Activated naive CD4-positive, alpha-beta T cell (primary cell): ENCODE measurements at places on chromosomes 1 and 21.

DNA sequence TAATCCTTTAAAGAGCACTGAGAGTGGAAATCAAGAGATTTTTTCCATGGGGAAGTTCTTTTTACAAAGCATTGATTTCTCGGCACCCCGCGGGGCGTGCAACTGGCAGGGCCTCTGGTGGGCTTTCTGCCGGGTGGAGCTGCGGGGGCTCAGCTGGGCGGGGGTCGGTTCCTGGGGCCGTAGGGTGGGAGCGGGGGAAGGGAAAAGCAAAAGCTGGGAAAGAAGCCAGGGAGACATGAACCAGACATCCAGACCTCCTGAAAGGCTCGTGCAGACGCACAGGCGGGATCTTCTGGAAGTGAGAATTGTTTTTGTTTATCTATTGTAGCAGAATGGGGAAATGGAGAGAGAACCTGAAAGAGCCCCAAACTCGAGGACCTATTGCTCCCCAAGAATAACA, 235.2 kb downstream of the FAM72C start:
- DNase-seq = no peak

GRCh38 chr21:25980710-25981109, 189.9 kb downstream of the APP start:
- no peak for DNase-seq

- no peak for DNase-seq
Measured at GRCh38 chr1:161115132-161115711, 2.6 kb downstream of the PFDN2 start.

DNA sequence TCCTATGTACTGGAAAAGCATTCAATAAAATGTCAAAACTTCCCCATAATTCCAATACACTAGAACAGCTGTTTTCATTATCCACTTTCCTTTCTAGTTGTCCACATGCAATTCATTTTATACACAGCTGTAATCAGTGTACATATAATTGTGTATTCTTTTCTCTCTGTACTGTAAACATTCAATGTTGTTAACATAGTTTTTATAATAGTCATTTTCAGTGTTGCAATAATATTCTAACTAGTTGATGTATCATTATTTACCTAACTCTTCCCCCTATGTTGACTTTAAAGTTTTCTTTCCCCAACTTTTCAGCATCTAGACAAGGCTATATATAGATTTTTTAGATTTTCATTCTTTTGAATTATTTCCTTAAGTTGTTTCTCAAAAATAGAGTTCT, 44.4 kb downstream of the DIPK1A start:
- no peak for DNase-seq

- no peak for DNase-seq
Measured at GRCh38 chr1:202852163-202852904, 36.6 kb downstream of the RABIF start.

DNA sequence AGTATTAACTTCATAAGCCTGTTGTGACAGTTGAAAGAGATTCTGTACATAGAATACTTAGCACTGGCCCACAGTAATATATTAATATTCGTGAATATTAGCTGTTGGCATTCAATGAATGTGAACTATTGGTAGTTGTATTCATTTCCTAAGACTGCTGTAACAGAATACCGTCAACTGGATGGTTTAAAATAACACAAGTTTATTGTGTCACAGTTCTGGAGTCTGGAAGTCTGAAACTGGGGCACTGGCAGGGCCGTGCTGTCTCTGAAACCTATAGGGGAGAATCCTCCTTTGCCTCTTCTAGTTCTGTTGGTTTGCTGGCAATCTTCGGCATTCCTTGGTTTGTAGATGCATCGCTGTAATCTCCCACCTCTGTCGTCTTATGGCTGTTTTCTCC, 47.5 kb downstream of the OLFML3 start:
- no peak for DNase-seq

DNA sequence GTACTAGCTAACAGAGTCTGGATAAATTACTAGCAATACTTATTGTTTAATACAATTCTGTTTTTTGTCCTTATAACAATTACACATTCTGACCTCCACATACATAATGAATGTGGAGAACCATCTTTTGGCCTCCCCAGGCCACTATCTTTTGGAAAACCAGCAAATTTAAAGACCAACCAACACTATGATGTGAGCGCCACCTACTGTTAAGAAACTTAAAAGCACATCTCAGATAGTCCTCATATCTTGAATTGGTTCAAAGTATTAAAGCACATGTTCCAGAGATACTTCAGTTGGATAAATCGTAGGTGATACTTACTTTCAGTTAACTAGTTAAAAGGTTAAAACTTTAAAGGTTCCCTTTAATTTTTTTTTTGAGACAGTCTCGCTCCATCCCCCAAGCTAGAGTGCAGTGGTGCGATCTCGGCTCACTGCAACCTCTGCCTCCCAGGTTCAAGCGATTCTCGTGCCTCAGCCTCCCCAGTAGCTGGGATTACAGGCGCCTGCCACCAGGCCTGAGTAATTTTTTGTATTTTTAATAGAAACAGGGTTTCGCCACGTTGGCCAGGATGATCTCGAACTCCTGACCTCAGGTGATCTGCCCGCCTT, 29.3 kb upstream of the USP1 start:
- DNase-seq = no peak

DNA sequence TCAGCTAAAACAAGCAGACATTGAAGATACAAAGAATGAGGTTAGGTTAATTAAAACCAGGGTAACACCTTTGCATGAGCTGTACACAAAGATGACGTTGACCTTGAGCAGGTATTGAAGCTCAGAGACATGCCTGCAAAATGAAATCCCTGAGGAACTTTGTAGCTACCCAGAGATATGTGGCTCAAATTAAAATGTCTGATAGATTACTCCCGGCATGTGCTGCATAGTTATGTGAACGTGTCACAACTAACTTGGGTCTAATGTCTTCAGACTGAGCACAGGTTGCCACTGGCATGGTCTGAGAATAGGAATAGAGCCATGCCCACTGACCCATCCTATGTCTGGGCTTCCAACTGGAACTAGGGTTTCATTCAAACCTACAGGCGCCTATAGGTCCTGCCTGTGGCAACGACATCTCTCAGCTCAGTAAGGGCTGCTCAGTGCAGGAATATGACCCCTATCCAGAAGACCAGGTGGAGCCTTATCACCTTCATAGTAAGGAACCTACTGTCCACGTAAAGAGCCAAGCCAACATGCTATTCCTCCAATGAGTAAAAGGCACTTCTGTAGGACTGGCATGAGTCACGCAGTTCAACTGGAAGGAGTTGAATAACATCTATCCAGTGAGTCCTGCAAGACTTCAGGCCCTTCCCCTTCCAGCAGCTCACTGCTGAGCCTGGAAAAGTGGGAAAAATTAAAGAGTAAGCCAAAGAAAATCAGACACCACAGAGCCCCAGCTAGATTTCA, 60.7 kb downstream of the PRKAB2 start:
- no peak for DNase-seq

GRCh38 chr1:243261390-243261789, 5.5 kb downstream of the SDCCAG8 start:
- no peak for DNase-seq

- DNase-seq = no peak
Measured at GRCh38 chr1:168287237-168287664, 6.6 kb downstream of the TBX19 start.

GRCh38 chr1:16092923-16093511, 19.6 kb upstream of the FAM131C start:
- DNase-seq = no peak

DNA sequence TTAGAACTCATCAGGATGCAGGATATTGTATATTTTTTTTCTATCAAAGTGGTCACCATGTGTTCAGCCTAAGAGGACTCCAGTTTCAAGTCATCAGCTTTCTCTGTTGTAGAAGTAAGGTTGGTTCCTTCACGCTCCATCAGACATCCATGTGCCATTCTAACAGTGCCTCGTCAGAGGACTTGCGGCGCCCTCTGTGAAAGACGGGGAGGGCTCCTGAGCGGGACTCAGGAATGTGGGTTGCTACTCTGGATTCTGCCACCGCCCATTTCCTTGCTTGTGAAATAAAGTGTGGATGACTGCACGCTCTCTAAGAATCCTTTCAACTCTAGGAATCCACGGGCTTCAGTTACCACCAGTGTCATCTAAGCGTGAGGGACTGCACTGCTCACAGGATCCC, 593.5 kb downstream of the KIF26B start:
- DNase-seq = no peak

DNA sequence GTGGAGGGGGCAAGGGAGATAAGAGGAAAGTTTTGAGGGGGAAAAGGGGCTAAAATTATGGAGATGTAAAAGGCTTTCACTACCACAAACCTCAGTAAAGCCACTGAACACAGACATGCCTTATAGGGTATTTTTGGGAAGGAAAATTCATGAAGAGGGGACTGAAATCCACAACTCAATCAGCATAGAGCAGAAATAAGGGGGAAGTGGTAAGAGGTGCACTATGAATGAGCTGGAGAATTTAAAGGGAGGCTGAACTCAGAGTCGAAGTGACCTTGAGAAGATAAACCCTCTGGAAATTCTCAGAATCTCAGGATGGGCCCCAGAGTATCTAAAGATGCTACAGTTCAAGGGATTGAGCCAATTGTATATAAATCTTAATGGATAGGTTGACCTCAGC, 15.3 kb downstream of the RHEX start:
- no peak for DNase-seq

- no peak for DNase-seq
Measured at GRCh38 chr1:230517326-230517725, 91.2 kb upstream of the PGBD5 start.

- no peak for DNase-seq
Measured at GRCh38 chr21:41180752-41181151, 12.8 kb downstream of the BACE2 start.

- no peak for DNase-seq
Measured at GRCh38 chr1:77900687-77901293, 12.4 kb downstream of the NEXN start.

- no peak for DNase-seq
Measured at GRCh38 chr1:33517596-33518250, 45.3 kb downstream of the ZSCAN20 start.

GRCh38 chr1:179105393-179105792, 23.5 kb downstream of the TOR3A start:
- DNase-seq = no peak

- no peak for DNase-seq
Measured at GRCh38 chr1:233383984-233384383, 56.5 kb downstream of the MAP3K21 start.

DNA sequence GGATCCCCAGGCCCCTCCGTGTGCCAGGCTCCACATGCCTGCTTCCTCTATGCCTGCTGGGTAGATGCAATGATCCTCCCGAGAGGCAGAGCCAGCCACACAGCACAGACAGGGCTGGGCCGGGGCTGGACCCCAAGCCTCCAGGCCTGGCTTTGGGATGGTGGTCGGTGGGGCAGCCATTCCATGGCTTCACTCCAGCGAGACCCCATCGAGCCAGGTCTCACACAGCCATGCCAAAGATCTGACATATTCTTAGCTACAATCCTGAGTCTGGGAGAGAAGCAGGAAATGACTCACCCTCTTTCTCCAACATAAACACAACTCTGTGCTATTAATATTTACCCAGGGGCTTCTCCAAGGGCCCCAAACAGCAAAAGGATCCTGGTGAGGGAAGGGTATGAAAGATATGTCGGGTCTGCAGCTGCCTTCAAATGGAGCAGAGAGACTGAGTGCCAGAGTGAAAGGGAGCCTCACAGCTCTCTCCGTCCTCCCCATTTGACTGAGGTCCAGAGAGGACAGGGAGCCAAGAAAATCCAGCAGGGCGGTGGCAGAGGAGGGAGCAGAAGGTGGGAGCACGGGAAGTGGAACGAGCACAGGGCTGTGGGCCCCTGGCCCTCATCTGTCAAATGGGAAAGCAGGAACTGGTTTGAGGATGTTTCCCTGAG, 639.5 kb downstream of the MATN1 start:
- DNase-seq = no peak

GRCh38 chr1:20534659-20535417, 17.5 kb upstream of the FAM43B start:
- DNase-seq = no peak

GRCh38 chr1:3656450-3657095, 4.3 kb downstream of the TP73 start:
- DNase-seq = no peak

DNA sequence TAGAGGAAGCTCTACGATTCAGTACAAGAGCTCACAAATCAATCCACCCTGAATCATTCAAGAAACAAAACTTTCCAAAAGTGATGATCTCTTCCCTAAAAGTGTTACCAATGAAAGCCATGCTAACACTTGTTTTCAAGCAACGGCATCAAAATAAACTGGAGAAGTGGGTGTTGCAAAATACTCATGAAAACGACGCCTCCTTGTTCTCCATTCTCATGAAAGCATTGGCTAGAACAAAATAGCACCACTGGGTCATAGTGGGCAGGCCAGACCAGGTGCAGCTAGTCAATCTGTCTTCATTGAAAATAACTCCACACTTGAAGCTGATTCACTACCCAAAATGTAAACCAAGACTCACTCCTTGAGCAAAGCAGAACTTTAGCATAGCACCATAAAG, 4.3 kb downstream of the TIAM1 start:
- no peak for DNase-seq

- no peak for DNase-seq
Measured at GRCh38 chr1:109653306-109653705, 2.6 kb upstream of the GSTM4 start.

DNA sequence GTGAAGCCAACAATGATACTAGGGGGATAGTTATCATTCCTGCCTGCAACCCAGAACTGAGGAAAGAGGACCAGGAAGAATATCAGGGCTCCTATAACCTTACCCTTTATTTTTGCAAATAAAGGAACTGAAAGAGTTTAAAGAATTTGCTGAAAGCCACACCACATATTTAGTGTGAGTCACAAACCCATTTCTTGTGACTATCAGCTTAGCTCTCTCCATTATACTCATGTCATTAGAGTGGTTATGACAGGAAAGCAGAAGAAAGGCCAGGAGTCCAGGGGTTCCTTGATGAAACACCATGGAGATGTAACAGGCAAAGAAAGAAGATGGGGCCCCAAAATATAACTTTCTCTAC, 141.1 kb upstream of the SAMSN1 start:
- DNase-seq = no peak

GRCh38 chr1:220828179-220828490, 41.4 kb downstream of the MTARC1 start:
- DNase-seq = no peak

DNA sequence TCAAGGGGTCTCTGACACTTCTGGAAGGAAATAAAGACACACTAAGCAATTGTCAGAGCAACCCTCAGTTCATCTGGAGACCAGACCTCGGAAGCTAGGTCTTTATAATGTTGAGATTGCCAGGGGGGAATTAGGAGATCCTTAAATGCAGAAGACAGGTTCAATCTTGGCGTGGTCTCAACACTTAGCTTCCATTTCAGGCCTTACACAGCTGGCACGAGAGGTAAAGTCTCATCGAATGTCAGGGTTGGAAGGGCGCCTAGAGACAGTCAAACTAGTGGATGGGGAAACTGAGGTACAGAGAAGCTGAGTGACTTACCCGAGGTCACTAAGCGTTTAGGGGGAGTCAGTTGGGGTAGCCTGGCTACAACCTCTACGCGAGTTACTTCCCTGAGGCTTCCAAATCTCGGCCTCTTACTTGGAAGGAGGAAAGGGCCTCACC, 562 bp upstream of the EPB41 start:
- no peak for DNase-seq

DNA sequence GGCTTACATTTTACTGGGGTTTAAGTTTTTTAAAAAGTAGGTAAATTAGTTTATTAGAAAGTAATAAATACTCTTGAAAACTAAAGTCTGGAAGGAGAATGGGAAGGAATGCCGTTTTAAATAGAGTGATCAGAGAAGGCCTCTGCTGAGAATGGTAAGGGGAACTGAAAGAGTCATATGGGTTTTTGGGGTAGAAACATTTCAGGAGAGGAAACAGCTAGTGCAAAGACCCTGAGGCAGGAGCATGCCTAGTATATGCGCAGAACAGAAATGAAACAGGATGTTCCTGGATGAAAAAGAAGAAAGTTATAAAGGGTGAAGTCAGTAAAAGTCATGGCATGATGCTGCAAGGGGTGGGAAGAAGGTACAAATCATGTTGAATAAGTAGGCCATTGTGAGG, 38.9 kb downstream of the ZC3H11B start:
- no peak for DNase-seq
